Progenitor cell of endocrine pancreas (in vitro differentiated cells): ENCODE measurements at places on chromosomes 6 and 20.
A peak's percentile ranks its signal among the peaks of the same experiment; 100 is the strongest.

GRCh38 chr6:113631666-113632065 is 225.5 kb upstream of the MARCKS start:
- DNase-seq: no peak

DNA sequence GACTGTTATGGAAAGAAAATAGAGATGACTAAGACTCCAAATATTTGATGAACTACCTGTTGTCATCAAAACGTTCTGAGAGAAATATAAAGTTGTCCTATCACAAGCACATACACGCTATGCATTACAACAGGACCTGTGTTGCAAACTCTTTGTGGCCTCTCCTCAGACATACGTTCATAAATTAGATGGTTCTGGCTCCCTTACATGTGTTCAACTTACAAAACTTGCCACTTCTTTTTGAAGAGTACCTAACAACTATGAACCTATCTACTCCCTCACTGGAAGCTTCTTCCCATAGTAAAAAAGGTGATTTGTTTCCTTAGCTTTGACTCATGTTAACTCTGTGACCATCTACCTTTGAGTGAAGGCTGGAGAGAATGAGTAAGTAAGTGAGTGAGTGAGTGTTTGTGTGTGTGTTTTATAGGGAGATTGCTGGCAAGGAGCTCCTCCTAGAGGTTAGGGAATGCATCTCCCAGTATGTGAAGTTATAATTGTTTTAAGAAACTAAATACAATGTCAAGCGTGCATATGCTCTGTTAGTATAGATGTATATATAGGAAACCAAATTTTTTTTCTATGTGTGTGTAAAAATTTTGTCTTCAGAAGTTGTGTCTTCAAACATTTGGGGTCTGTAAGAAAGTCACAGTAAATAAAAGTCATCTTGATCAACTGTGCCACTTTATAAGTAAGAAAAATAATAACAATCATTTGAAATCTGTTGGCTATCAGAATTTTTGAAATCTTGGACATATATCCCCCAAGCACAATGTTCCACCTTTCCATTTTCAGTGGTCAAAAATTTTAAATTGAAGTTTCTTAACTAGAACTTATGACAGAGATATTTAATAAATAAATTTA is 1211.1 kb upstream of the GJE1 start:
- no peak for DNase-seq

- DNase-seq: no peak
These were observed 2.4 kb upstream of the GCLC start for GRCh38 chr6:53547166-53547810.

DNA sequence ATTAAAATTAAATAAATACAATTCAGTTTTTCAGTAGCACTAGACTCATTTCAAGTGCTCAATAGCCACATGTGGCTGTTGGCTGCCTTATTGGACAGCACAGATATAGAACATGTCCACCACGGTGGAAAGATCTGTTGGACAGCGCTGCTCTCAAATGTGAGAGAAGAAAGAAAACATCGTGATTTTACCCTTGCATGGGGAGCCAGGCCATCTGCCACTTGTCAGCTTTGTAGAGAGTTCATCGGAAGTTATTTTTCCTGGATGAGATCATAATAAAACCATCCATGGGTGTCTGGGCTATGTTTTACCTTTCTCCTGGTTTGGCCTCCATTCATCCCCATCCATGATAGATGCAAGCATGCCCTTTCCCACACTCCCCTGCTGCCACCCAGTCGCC is 5.8 kb upstream of the KIF3B start:
- no peak for DNase-seq

- DNase-seq: no peak
These were observed 39.9 kb upstream of the BEND6 start for GRCh38 chr6:56914798-56915658.

GRCh38 chr6:158832026-158832425 is 12.9 kb upstream of the EZR start:
- no peak for DNase-seq

- DNase-seq: no peak
These were observed 70.3 kb downstream of the ANKEF1 start for GRCh38 chr20:10105046-10105445.

DNA sequence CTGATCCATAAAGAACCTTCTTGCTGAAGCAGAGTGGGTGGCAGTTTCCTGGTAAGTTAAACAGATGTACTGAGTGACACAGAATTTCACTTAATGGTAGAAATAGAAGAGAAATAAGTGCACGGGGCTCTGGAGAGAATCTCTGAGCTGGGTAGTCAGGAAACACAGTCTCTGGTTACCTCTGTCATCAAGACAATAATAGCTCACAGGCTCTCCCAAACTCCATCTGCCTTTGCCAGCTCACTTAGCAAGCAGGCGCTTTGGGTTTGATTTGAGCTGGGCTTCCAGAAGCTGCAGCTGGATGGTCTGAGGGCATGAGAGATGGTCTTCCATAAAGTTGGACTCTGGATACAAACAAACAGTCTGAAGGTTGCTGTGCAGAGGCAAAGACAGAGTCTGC is 39.6 kb upstream of the PRSS35 start:
- DNase-seq: no peak

GRCh38 chr6:26550250-26550993 is 12.3 kb downstream of the HMGN4 start:
- DNase-seq: peak; percentile 62

- DNase-seq: no peak
These were observed 150.7 kb upstream of the BTBD3 start for GRCh38 chr20:11766961-11767360.

DNA sequence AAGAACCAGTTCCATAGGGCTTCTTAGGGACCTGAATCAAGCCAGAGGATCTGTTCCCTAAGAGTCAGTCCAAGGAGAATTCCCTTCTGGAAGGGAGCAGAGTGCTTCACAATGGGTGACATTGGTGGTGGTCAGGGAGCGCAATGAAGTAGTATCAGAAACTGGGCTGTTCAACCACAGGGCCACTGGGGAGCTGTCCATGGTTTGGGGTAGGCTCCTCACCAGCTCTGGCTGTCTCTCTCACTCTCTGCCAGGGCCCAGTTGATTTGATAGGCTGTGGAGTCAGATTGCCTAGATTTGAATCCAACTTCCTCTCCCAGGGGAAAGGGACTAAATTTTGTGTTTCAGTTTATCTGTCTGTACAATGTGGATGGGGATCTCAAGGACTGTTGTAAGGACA is 36.7 kb upstream of the CHD6 start:
- peak; percentile 39 for DNase-seq

- peak; percentile 58 for DNase-seq
These were observed 8.8 kb downstream of the NR2E1 start for GRCh38 chr6:108174371-108175175.

DNA sequence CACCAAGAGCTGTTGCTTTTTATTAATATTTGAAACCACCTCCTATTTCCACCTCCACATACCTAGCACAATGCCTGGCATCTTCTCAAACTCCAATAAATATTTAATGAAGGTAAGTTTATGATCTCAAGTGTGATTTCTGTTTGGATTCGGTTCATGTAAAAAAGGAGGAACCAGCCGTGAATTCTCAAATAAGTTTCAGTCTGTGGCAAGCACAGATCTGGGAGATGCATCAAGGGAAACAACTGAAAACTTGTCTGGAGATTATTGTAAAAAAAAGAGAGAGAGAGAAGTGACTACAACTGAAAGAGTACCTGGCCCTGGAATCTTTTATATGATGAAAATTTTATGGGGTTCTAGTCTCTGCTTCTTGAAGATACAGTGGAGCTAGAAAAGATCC is 52.8 kb upstream of the PNRC1 start:
- DNase-seq: no peak

- no peak for DNase-seq
These were observed 81.1 kb upstream of the RALGAPA2 start for GRCh38 chr20:20793591-20793990.

- DNase-seq: no peak
These were observed 485.3 kb upstream of the BTBD3 start for GRCh38 chr20:11432407-11432806.

- no peak for DNase-seq
These were observed 45.3 kb upstream of the FAM50B start for GRCh38 chr6:3803627-3804468.

DNA sequence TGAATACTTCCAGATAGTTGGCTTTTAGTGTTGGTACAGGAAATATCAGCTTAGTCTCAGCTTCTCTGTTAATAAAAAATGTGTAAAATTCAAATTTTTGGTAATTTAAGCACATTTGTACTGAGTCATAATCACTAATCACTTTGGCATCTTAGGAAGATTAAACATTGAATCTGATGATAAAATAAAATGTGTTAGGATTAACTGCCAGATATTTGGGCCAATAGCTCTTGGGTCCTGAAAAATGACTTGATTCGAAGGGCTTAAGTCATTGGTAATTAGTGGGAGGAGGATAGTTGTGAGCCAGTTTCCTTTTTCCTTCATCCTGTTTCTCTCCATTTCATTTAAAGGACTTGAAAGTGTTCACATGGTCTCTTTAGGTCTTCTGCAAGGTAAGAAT is 426.1 kb downstream of the RFPL4B start:
- DNase-seq: no peak

DNA sequence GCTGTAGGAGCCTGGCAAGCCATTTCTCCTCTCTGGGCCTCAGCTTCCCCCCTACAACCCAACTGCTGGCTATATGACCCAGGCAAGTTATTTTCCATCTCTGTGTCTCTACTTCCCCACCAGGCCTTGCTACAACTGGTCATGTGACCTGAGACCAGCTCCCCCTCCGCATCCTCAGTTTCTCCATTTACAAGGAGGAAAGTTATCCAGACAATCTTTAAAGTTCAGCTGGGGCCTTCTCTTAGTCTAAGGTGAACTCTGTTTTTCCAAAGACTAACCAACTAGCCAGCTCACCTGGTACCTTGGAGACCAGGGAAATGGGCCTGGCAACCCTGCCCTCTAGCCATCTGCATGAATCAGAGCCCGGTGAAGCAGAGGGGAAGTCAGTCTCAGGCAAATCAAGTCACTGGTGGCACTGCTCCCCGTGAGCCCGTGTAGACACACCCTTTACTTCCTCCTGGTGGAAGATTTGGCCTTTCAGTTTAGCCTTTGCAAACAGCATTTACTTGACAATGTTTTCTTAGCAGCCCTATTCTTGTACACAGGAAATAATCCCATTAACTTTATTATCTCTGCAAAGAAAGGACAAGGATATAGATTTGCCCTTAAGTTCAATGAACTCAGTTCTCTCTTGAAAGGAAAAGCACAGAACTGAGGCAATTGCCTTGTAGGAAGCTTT is 157.7 kb downstream of the VEGFA start:
- no peak for DNase-seq

- peak; percentile 56 for DNase-seq
These were observed at the start of gene ZNF334 for GRCh38 chr20:46512943-46513844. TSS of gene ZNF334 (minus strand) at chr20:46513559. CDS start at chr20:46512102, 1,457 bp downstream.

- DNase-seq: no peak
These were observed 129.2 kb upstream of the TENT5A start for GRCh38 chr6:81881660-81882059.

GRCh38 chr6:167408235-167408869 is 83.5 kb downstream of the TTLL2 start:
- no peak for DNase-seq

DNA sequence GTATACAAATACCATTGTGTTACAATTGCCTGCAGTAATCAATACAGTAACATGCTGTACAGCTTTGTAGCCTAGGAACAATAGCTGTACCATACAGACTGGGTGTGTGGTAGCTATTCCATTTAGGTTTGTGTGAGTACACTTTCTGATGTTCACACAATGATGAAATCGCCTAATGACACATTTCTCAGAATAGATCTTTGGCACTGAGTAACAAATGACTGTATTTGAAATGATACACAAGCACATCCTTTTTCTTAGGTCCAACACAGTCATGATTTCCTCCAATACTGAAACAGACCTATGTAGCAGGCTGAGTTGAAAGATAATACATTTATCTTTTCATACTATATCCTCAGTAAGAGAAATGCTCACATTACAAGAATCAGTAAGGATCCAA is 13.9 kb downstream of the KHDRBS2 start:
- no peak for DNase-seq

DNA sequence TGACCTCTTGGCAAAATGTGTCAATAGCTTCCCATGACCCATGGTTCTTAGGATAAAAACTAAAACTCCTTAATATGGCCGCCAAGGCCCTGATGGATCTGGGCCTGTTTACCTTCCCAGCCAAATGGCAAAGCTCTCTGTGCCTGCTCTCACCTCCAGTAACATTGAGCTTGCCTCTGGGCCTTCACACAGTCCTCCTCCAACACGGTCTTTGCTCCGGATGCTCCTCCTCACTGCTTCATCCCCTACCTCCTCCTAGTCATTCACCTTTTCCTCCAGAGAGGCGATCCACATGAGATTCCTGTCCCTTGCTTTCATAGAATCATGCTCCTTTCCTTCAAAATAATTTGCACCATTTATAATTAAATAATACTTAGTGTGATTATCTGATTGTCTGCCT is 172.3 kb upstream of the AFDN start:
- no peak for DNase-seq

- DNase-seq: no peak
These were observed 31.8 kb downstream of the SLC13A3 start for GRCh38 chr20:46619445-46619844.

DNA sequence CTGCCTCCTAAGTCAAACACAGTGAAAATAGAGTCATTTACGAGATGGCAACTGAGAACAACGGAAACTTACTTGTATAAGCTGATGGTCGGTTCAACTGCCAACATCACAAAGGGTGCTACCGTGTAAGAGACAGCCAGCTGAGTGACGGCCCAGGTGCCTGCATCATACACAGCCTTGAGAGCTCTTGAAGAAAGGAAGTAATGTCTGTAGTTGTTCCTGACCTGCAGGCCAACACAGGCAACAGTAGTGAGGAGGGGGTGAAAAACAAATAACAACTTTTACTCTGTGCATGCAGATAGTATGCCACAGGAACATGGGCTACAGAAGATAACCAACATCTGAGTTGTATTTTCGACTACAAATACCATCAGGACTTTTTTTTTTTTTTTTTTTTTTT is 102.7 kb downstream of the MBOAT1 start:
- DNase-seq: no peak

DNA sequence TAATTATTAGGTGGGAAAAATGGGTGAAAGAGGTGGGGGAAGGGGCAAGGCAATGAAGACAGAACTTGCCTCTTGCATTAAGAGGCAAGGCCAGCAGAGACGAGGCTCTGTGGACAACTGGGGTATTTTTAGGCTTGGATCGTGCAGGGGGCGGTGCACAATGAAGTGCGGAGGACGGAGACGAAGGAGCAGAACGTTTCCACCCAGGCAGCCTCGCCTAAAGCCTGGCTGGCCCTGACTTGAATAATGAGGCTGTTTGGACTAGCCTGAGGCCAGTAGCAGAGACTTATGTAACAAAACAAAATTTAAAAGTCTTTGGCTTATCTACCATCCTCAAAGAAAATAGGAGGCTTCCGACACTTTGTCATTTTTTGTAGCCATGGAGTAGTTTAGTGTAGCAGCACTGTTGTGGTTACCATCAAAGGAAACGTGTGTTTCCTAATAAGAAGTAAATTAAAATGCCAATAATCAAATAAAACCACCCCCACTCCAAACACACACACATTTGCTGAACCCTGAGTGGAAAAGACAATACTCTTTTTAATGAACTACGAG is 370.0 kb upstream of the CNR1 start:
- DNase-seq: no peak

DNA sequence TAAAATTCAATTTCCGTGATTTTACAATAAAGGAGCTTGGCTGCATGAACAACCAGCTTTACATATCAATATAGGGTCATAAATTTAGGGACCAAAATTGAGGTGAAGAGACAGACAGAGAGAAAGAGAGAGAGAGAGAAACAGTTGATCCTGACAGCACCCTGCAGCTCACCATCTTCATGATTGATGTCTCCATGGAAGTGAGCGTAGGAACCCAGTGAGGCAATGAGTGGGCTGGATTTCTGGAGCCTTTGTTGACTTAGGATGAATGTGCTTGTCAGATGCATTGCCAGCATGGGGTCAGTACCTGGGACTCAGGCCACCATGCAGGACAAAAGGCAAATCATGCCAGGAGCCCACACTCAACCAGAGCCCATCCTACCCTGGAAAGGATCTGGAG is 165.1 kb upstream of the SYNDIG1 start:
- no peak for DNase-seq
